ENCODE measurements at places on chromosomes 1 and 21. TPM values are rescaled to one million over a fixed set of nuclear protein-coding genes. Genes with fewer than 3 reads are reported as not detected.

GRCh38 chr1:24191860-24192259, 4.8 kb upstream of the IFNLR1 start:
- DNase-seq: no peak
- peaks cover 31% of the 10 kb centered on the region for H3K4me1 ChIP-seq
- H3K4me3 ChIP-seq: no peak overlapping the region
- H3K27ac ChIP-seq: peak overlapping the region; percentile 17
- H3K36me3 ChIP-seq: no peaks in the 10 kb centered on the region
- H3K27me3 ChIP-seq: no peaks in the 10 kb centered on the region

DNA sequence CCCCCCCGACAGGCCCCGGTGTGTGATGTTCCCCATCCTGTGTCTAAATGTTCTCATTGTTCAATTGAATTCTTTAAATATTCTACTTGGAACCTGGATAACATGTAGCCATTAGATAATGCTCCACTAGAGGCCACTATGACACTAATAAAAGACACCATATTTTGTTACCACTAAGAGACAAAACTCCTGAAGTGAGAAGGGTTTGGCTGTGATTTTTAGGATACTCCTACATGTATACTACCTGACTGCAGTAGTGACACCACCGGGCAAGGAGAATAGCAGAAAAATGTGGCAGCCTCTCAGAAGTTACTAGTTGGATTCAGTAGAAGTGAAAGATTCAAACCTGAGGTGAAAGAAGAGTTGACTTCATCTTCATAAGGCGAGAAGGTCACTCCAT, 36.0 kb downstream of the F5 start:
- no peak overlapping the region for H3K27ac ChIP-seq
- no peak for DNase-seq
- no peaks in the 10 kb centered on the region for H3K36me3 ChIP-seq
- H3K4me1 ChIP-seq: no peaks in the 10 kb centered on the region
- H3K4me3 ChIP-seq: no peak overlapping the region

- no peak overlapping the region for H3K27ac ChIP-seq
- H3K4me1 ChIP-seq: peaks cover 4% of the 10 kb centered on the region
These were observed 397.9 kb downstream of the NPHP4 start for GRCh38 chr1:5594056-5594956.

GRCh38 chr1:160880216-160880615, 4.8 kb downstream of the ITLN1 start:
- H3K27ac ChIP-seq: no peak overlapping the region
- H3K27me3 ChIP-seq: no peaks in the 10 kb centered on the region
- no peak overlapping the region for H3K4me3 ChIP-seq
- peaks cover 14% of the 10 kb centered on the region for H3K4me1 ChIP-seq

DNA sequence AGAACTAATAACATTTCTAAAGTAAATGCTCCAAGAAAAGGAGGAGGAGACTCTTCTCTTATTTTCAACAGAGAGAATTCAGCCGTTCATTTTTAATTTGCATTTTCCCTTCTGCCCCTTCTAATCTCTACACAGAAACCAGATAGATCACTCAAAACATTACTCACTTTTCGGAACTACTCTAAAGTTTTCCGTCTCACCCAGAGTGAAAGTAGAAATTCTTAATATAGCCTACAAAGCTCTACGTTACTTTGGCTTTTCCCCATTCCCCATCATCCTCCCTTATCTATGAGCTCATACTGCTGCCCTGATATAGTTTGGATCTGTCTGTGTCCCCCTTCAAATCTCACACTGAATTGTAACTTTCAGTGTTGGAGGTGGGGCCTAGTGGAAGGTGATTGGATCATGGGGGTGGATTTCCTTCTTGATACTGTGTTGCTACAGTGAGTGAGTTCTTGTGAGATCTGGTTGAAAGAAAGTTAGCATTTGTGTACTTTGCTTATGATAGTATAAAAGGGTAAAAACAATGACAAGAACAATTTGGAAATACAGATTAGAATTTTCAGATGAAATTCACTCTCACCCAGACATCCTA, 188.2 kb downstream of the AMY1C start:
- no peak overlapping the region for H3K4me3 ChIP-seq
- no peaks in the 10 kb centered on the region for H3K27me3 ChIP-seq
- H3K4me1 ChIP-seq: no peaks in the 10 kb centered on the region
- no peaks in the 10 kb centered on the region for H3K36me3 ChIP-seq
- DNase-seq: no peak

- no peak for DNase-seq
- H3K4me3 ChIP-seq: no peak overlapping the region
- no peaks in the 10 kb centered on the region for H3K36me3 ChIP-seq
- H3K4me1 ChIP-seq: no peaks in the 10 kb centered on the region
These were observed 20.6 kb downstream of the MYOG start for GRCh38 chr1:203065191-203065590.

DNA sequence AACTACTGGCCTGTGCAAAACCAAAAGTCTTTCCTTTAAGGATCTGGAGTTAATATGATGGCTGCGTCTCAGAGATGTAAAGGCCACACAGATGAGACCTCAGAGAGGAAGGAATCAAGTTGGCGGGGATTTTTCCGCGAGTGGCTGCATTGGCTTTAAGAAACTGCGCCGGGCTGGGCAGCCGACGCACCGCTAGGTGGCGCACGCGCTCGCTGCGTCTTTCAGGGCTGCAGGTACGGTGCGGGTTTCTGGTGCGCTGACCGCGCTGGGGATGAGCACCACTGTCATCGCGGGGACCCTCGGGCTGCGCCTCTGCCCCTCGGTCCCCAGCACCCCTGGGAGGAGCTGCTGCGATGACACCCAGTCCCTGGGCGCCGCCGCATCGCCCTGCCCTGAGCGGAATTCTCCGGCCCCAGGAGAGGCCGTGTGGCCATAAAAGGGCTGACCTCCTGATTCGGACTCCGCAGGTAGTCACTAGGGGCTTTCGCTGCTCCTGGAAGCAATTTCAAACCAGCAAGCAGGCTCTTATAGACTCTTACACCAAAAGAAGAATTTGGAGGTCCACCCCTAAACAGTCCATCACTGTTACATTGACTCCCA, 241.0 kb downstream of the KCNJ6 start:
- H3K27ac ChIP-seq: no peak overlapping the region
- no peaks in the 10 kb centered on the region for H3K36me3 ChIP-seq
- H3K27me3 ChIP-seq: peaks cover 38% of the 10 kb centered on the region
- H3K4me1 ChIP-seq: no peaks in the 10 kb centered on the region
- DNase-seq: no peak
- no peak overlapping the region for H3K4me3 ChIP-seq

DNA sequence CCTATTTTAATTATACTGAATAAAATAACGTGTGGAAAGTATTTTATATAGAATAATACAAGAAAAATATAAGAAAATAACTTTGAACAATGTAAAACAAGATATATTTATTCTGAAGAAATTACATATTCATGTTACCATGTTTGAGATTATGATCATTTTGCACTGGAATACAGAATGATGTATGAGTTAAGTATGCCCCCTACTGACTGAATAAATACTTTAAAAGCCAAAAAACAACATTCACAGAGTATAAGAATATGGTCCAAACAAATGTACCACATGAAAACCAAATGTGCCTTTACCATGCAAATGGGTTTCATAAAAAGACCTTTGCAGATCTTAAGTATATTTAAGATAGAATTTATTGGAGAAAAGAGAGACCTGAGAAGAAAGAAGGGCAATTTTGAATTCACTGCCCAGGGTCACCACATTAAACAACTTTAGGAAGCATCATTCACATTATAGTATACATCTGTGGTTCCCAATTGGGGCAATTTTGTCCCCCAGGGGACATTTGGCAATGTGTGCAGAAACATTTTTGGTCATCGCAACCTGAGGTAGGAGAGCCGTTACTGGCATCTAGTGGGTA, 136.6 kb upstream of the GFI1 start:
- H3K4me3 ChIP-seq: no peak overlapping the region
- no peaks in the 10 kb centered on the region for H3K27me3 ChIP-seq
- no peaks in the 10 kb centered on the region for H3K4me1 ChIP-seq

GRCh38 chr1:154863315-154864174, 6.5 kb downstream of the KCNN3 start:
- H3K36me3 ChIP-seq: no peaks in the 10 kb centered on the region
- no peak overlapping the region for H3K4me3 ChIP-seq
- peaks cover 20% of the 10 kb centered on the region for H3K27me3 ChIP-seq
- no peak overlapping the region for H3K27ac ChIP-seq
- DNase-seq: no peak

GRCh38 chr1:155304558-155305063, 3.4 kb upstream of the PKLR start:
- no peak for DNase-seq
- H3K36me3 ChIP-seq: no peaks in the 10 kb centered on the region
- no peaks in the 10 kb centered on the region for H3K27me3 ChIP-seq
- H3K4me3 ChIP-seq: no peak overlapping the region
- H3K27ac ChIP-seq: no peak overlapping the region
- peaks cover 2% of the 10 kb centered on the region for H3K4me1 ChIP-seq

DNA sequence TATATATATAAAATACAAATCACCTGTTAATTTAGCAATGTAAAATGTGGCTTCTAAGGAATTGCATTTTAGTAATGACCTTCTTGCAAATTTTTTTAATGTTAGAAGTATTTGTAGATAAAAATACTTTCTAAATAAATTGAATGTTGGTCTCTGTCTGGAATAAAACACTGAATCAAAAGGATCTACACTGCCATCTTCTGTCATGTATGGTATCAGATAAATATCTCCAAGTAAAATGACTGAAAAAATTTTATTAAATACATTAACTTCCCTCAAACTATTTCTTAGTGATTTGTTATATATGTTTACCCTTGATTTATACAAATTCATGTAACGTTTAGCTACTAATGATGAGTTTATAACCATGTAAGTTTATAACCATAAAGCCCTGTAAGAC, 2029.3 kb downstream of the MRPL39 start:
- H3K4me1 ChIP-seq: no peaks in the 10 kb centered on the region
- no peaks in the 10 kb centered on the region for H3K27me3 ChIP-seq
- no peaks in the 10 kb centered on the region for H3K36me3 ChIP-seq
- no peak overlapping the region for H3K4me3 ChIP-seq
- no peak overlapping the region for H3K27ac ChIP-seq

DNA sequence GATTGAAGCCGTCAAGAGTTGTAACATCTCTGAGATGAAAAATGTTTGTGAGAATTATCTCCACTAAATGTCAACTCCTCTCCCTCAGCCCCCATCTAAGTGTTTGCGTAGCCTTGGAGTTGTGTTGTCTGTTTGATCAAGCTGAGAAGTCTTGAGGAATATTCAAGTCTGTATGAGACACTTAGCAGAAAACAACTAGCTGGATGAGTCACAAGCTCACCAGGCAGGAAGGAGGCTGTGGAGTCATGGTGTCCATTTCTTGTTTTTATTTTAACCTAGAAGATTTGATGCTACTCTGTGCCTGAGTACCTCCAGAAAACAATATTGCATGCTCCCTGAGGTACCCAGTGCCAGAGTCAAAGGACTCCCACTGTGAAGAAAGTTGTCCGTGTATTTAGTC, 211.6 kb upstream of the PLXNA2 start:
- H3K4me3 ChIP-seq: no peak overlapping the region
- H3K27ac ChIP-seq: no peak overlapping the region
- H3K4me1 ChIP-seq: no peaks in the 10 kb centered on the region
- DNase-seq: no peak

DNA sequence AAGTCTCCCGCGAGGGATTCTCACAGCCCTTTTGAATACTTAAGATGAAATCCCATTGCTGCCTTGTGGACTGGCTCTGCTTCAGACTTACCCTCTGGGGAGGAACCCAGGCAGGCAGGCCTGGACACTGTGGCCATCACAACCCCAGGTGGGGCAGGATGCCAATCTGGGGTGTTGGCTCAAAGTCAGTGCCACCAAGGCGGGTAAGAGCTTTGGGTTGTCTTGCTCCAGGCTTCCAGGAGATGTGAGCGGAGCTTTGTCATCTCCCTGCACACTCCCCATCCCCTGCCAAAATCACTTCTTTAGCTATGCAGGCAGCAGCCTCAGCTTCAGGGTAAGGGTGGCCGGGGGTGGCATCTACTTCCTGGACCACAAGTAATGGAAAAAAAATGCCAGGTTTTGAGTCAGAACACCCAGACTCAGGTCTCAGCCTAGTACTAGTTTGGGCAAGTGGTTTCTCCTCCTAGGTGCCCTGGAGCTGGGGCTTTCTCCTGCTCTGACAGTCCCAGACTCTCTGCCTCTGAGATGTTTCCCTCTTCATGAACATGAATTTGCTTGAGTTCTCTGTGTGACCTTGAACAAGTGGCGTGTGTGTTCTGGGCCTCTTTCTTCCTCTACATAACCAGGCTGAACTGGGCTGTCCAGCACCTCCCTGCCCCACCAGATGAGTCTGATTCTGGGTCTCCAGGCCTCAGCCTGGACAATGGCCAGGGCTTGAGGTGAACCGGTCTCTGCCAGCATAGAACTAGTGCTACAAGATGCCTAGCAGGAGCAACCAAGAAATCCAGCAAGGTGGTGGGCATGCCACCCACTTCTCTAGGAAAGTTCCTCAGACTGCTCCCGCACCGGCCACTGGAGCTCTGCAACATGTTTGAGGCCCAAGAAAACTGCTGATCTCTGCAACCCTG, 65.4 kb downstream of the VWA5B1 start:
- DNase-seq: no peak
- H3K36me3 ChIP-seq: no peaks in the 10 kb centered on the region
- H3K4me1 ChIP-seq: no peaks in the 10 kb centered on the region
- no peak overlapping the region for H3K4me3 ChIP-seq
- H3K27me3 ChIP-seq: peaks cover 15% of the 10 kb centered on the region
- H3K27ac ChIP-seq: no peak overlapping the region

DNA sequence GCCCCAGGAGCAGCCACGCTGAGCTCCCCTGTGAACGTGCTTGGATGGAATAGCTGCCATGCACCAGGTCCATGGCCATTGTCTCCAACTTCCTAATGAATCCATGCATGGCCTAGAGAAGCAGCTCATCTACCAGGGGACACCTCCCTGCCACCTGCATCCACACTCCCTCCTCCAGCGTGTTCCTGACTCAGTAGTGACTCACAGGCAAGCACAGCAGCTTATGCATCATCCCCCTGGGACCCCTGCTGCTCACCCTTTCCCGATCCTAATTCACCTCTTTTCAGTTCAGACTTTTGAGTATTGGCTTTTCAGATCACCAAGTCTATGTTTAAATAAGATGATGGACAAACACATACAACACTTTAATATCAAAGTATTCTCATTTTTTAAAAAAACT, 39.9 kb upstream of the TADA1 start:
- no peak for DNase-seq
- H3K4me1 ChIP-seq: no peaks in the 10 kb centered on the region
- no peak overlapping the region for H3K4me3 ChIP-seq
- H3K27ac ChIP-seq: no peak overlapping the region
- no peaks in the 10 kb centered on the region for H3K36me3 ChIP-seq

- peaks cover 2% of the 10 kb centered on the region for H3K4me1 ChIP-seq
- H3K36me3 ChIP-seq: no peaks in the 10 kb centered on the region
- no peak for DNase-seq
- H3K27me3 ChIP-seq: peaks cover 9% of the 10 kb centered on the region
- no peak overlapping the region for H3K27ac ChIP-seq
These were observed 14.8 kb upstream of the KIF1B start for GRCh38 chr1:10195570-10195969.

PDZK1 gene
- not detected for total RNA-seq

GCSAML gene
- 0.75 TPM for total RNA-seq

SPOCD1 gene
- total RNA-seq: 0.36 TPM

CLDN19 gene
- not detected for total RNA-seq

LRRC53 gene
- not detected for total RNA-seq

COL11A1 gene
- not detected for total RNA-seq

SHISA4 gene
- 0.77 TPM for total RNA-seq

LRRC71 gene
- total RNA-seq: not detected

ZNF593OS gene
- not detected for total RNA-seq

KDF1 gene
- total RNA-seq: 3.5 TPM

PPIH gene
- total RNA-seq: 46.3 TPM

NUF2 gene
- 2.4 TPM for total RNA-seq
